ENCODE measurements at places on chromosomes 4 and X.

- DNase-seq, result no peak
Observed at GRCh38 chr4:33425936-33426335, 2705.8 kb downstream of the PCDH7 start.

GRCh38 chrX:40474645-40475044 lies 106.1 kb upstream of the ATP6AP2 start:
- no peak for DNase-seq

- peak; percentile 84 for DNase-seq
Observed at GRCh38 chr4:7322166-7322991, 112.4 kb downstream of the PSAPL1 start.

GRCh38 chrX:128884430-128884829 lies 638.9 kb downstream of the SMARCA1 start:
- DNase-seq, result no peak

DNA sequence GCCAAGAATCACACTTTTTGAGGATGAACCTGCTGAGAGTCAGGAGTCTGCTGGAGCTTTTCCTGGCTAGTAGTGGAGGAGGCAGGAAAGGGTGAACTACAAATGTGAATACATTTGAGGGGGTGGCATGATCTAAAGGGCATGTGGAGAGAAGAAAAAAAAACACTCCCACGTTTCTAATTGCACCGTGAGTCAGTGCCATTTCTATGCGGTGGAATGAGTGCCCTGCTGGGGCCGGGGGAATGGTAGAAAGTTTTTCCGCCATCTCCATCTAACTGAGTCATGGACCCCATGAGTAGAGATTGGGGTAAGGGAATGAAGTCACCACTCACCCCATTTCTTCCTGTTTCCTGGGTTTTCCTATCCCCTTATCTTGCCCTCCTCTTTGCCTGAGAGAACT lies 19.8 kb downstream of the BEX3 start:
- DNase-seq, result no peak

- peak; percentile 93 for DNase-seq
Observed at GRCh38 chr4:76208005-76208765, 5.4 kb downstream of the SCARB2 start.

- DNase-seq, result no peak
Observed at GRCh38 chrX:68090266-68090665, 343.0 kb downstream of the OPHN1 start.

DNA sequence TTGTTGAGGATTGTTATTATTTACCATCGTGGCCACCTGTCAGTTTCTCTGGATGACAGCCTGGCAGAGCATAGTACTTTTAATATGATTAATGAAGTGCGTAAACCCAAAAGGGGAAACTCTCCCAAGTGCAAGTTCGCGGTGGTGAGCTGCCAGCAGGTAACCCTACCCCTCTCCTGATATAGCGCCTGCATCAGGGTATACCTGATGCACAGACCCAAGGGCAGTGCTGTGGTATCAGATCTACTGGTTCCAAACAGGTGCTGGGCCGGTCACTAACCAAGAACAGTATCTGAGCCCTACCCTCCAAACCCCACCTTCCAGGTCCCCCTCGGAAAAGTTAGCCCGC lies 1.6 kb downstream of the RNF150 start:
- DNase-seq, result no peak

DNA sequence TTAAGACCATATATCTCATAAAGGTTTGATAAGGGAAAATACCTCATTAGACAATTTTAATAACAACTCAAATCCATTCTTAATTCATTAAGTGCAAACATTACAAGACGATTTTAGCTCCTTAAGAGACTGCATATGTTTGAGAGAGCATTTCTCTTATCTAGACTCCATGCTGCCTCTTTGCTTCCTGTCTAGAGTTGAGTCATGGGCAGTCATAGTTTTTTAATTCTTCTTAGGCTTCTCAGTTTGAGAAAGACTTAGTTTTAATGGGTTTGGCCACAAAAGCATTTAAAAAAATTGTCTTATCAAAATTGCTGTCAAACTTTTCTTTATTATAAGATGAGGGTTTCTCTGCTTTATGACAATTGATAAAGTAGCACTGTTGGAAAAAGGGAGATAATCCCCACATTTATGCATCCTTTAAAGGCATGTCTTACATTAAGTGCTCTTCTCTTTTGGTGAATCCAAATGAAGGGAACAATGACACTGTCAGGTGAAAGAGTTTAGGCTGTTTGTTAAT lies 713.4 kb downstream of the PCDH18 start:
- DNase-seq, result no peak

GRCh38 chr4:6546681-6547447 lies 28.1 kb upstream of the MAN2B2 start:
- peak; percentile 65 for DNase-seq

DNA sequence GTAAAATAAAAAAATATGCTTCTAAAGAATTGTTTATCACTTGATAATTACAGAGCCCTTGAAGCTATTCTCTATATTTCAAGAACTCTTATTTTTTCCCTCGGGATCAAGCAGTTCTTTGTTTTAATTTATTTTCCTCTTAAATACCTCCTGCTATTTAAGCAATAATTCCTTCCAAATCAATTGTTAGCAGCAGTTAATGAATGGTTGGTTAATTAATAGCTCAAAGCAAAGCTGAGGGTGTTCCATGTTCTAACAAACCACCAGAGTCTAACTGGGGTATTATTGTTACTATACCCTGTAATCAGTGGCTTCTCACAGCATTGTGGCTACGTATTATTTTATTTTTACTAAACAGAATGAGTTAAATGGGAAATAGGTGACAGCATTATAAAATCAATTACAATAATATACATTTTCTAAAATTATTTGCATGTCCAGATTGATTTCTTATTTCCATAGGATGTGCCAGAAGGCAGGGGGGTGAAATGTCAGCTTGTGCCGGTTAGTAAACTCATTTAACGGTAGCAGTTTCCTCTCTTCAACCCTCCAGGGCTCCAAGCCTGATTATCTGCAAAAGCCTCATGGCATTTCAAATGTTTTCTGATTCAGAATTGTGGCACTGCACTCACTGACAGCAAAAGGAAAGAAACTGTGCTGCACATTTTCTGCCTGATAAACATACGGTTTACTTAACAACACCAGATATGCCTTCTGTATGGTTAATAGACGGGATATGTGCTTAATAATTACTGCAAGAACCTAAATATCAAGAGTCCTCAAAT lies 286.9 kb upstream of the EMCN start:
- DNase-seq, result no peak

DNA sequence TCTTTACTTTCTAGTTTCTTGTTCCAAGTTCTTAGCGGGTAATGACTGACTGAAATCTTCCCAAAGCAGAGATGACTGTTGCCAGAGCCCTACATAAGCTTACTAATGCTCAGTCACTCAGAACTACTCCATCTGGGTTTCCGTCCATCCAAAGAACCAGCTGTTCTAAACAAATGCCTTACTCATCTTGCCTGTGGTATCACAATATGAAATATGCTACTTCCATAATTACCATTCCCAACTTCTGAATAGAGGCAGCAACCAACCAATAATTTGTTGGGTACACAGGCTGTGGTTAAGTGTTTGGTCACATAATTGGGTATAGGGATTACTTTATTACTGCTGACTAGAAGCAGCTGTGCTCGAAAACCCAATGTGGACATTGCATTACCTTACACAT lies 930.2 kb upstream of the DIAPH2 start:
- no peak for DNase-seq

DNA sequence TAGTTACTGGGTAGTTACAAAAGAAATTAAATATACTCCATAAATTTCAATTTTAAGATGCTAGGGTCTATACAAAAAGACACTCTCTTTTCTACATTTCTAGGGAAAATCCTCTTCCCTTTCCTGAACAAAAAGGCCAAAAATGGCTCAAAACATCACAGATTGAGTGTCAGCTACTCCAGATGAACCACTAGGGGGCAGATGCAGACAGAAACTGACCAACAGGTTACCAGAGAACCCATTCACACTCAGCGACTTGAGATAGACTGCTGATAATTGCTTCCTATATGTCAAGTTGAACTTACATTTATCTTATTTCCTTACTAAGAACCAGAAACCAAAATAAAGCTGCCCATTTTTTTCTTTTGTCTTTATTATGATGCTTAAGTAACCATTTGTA lies 83.4 kb upstream of the MID1IP1 start:
- DNase-seq, result no peak

- DNase-seq, result no peak
Observed at GRCh38 chrX:2596045-2596444, 95.0 kb upstream of the CD99 start.

DNA sequence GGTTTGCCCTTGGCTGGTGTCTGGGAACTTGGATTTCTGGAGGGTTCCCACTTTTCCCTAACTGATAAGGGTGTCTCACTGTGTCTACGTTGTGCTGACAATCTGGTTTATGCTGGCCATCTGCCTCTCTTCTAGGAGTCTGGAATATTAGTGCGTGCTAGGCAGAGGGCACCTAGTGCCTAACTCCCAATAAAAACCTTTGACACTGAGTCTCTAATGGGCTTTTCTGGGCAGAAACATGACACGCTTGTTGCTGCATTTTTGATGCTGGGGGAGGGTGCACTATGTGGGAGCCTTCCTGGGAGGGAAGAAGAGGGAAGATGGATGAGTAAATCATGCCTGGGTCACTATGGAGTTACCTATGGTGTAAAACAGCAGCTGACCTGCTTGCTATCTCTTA lies 16.3 kb upstream of the ZNF41 start:
- no peak for DNase-seq

DNA sequence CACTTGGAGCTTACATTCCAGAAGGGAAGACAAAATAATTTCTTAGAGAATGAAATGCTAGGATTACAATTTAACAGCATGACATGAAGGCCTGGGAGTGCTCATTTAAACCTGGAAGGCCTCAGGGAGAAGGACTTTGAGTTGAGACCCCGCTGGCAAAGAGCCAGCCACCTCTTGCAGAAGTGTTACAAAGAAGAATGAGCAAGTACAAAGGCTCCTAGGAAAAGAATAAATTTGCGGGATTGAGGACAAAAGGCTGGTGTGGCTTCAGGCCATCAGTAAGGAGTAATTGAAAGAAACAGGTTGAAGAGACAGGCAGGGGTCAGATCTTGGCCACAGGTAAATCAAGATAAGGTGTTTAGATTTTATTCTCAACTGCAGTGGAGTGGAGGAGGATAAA lies 3.1 kb upstream of the ELOVL6 start:
- DNase-seq, result no peak

GRCh38 chr4:116055857-116056827 lies 942.7 kb upstream of the NDST4 start:
- DNase-seq, result no peak

- DNase-seq, result no peak
Observed at GRCh38 chr4:112003231-112003907, 141.9 kb upstream of the FAM241A start.

GRCh38 chr4:185774845-185775680 lies 36.9 kb downstream of the SORBS2 start:
- DNase-seq, result no peak

DNA sequence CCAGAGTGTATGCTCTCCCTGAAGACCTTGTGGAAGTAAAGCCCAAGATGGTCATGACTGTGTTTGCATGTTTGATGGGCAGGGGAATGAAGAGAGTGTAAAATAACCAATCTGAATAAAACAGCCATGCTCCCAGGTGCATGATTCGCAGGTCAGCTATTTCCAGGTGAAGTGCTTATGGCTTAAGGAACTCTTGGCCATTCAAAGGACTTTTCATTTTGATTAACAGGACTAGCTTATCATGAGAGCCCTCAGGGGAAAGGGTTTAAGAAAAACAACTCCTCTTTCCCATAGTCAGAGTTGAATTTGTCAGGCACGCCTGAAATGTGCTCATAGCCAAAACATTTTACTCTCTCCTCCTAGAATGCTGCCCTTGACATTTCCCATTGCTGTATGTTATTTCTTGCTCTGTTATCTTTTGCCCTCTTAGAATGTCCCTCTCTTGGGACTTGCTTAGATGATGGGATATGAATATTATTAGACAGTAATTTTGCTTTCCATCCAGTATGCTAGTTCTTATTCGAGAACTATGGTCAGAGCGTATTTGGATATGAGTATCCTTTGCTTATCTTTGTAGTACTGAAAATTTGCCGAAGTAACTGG lies 88.6 kb downstream of the PLS3 start:
- no peak for DNase-seq

DNA sequence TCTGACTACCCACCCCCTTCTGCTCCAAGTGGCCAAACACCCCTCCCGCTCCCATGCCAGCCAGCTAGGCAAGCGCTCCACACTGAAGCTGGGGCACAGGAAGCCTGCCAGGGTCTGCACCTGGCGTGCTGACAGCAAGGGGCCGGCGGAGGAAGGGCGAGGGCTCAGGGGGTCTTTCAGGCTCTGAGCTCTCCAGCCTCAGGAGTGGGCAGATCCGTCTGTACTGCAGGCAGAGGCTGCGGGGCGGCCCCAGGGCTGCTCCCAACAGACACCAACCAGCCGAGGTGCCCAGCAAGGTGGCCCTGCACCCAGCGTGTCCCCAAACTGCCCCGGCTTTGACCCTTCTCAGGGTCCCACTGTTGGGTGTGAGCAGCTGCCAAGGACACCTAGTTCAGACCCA lies 14.8 kb downstream of the FAM53A start:
- DNase-seq, result no peak

GRCh38 chr4:162770761-162771490 lies 395.8 kb downstream of the NAF1 start:
- DNase-seq, result peak; percentile 39

GRCh38 chr4:89829470-89830138 lies 7.4 kb downstream of the SNCA start:
- peak; percentile 89 for DNase-seq

GRCh38 chrX:149363965-149364364 lies 141.1 kb downstream of the IDS start:
- no peak for DNase-seq

GRCh38 chr4:148216866-148217814 lies 225.1 kb downstream of the NR3C2 start:
- DNase-seq, result no peak

GRCh38 chrX:37060999-37061398 lies 52.8 kb downstream of the FAM47C start:
- DNase-seq, result peak; percentile 11

DNA sequence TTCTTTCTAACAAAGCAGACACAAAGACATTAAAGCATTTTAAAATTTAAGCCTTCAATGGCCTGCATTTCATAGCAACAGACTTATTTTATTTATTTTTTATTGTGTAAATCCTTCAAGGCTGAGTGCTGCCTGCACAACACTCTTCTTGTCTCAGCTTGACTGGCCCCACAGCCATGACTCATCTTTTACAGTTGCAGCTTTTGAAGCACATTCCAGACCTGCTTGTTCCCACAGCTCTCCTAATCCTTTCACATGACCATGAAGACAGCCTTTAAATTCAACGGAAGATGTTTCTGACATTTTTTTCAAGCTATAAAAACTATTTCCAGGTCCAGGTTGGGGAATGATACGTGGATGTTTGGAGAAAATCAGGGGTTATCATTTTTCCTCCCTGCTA lies 276.9 kb upstream of the TACR3 start:
- DNase-seq, result peak; percentile 55
